Adipose tissue (tissue), 3 donors: ENCODE measurements at places on chromosomes 12 and 14. TPM values are rescaled to one million over a fixed set of nuclear protein-coding genes. Genes with fewer than 3 reads are reported as not detected.

TAS2R20 gene
- polyA plus RNA-seq, result 0.28 TPM

NELL2 gene
- polyA plus RNA-seq, result 0.97 TPM

NUDT14 gene
- 26.2 TPM for polyA plus RNA-seq

MYF5 gene
- polyA plus RNA-seq, result not detected

ASPG gene
- 2.0 TPM for polyA plus RNA-seq

NTS gene
- 1.0 TPM for polyA plus RNA-seq

DNAH10 gene
- 0.24 TPM for polyA plus RNA-seq

SLC25A29 gene
- 40.8 TPM for polyA plus RNA-seq

EFS gene
- polyA plus RNA-seq, result 11.1 TPM

KRT74 gene
- polyA plus RNA-seq, result not detected

ASIC1 gene
- polyA plus RNA-seq, result 5.4 TPM

NKX2-1 gene
- polyA plus RNA-seq, result not detected

KRT77 gene
- 0.01 TPM for polyA plus RNA-seq
